ENCODE measurements at places on chromosomes 7 and 10. TPM values are rescaled to one million over a fixed set of nuclear protein-coding genes. Genes with fewer than 3 reads are reported as not detected.
A peak's percentile ranks its signal among the peaks of the same experiment; 100 is the strongest.

DNA sequence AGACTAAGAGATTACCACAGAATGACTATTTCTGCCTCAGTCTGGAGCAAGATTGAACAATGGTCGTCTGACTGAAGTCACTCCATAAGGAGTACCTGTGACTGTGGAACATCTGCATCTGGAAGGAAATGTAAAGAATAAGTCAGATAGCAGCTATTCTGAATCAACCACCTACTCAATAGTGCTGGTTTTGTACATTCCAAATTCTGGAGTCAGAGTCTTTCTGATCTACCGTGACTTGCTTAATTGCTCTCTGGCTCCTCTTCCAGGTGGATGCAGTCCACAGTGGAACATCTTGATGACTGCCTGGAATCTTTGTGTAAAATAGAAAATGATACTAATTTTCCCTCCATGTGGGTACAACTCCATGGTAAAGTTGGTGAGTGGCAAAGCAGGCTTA is 156.3 kb upstream of the SEMA3C start:
- no peak overlapping the region for H3K4me3 ChIP-seq
- H3K4me1 ChIP-seq: no peaks in the 10 kb centered on the region
- DNase-seq: no peak
- no peaks in the 10 kb centered on the region for H3K27me3 ChIP-seq

The RNF148 gene
- 2.2 TPM for total RNA-seq

The ADAM22 gene
- total RNA-seq: 17.6 TPM

The CRTAC1 gene
- 1.2 TPM for total RNA-seq

DNA sequence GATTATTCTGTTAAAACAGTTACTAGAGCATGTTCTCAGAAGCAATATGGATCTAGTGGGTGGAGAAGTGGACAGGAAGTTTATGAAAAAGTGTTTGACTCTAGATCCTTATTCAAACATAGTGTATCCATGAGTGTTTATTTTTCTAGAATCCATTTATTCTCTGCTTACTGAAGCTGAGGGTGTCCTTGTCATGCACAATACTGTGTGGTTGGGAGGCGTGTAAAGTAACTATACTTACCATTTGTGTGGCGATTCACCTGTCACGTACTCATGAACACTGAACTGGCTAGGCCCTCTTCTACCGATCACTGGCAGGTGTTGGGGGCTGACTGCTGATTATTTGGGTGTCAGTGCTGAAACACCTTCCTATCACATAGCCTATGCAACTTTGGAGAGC is 74.0 kb downstream of the POU6F2 start:
- H3K27ac ChIP-seq: no peak overlapping the region
- H3K27me3 ChIP-seq: no peaks in the 10 kb centered on the region
- H3K4me3 ChIP-seq: no peak overlapping the region
- DNase-seq: no peak
- H3K36me3 ChIP-seq: peaks cover 2% of the 10 kb centered on the region
- no peaks in the 10 kb centered on the region for H3K4me1 ChIP-seq

The SYT15 gene
- total RNA-seq: not detected

The KEL gene
- total RNA-seq: 3.6 TPM

DNA sequence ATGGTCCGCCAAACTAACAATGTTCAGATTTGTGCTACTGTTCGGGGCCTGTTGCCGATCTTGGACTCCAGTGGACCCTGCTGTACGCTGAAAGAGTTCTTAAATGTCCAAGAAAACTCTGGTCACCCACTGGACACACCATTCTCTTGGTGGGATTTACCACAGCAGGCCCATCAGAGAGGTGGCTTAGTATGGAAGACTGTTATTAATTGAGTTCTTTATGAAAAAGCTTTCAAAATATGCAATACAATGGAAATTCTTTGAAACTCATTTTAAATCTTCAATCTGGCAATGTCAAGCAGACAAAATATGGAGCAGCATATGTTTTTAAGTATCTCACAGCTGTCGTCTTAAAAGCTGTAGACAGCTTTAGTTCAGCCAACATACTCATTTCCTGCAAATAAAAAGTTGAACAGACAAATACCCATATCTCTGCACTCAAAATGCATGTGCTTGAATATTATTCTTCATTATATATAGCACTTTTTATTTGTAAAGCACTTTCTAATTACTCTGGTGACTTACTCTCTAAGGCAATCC is 37.4 kb upstream of the GRM8 start:
- H3K36me3 ChIP-seq: no peaks in the 10 kb centered on the region
- H3K4me1 ChIP-seq: no peaks in the 10 kb centered on the region
- H3K27me3 ChIP-seq: no peaks in the 10 kb centered on the region
- no peak overlapping the region for H3K27ac ChIP-seq

DNA sequence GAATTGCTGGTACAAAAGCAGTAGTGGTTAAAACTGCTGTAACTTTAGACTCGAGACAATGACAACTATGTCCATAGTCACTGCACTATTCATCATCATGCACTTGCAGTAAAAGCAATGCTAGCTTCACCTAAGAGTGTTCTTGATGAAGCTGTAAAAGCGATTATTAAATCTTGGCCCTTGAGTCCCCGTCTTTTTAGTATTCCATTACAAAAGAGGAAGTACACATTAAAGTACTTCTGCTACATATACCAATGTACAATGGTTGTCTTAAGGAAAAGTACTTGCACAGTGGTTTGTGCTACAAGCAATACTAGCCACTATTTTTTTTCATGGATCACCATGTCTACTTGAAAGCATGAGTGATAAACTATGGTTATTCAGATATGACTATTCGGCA is 78.3 kb downstream of the ATAD1 start:
- H3K27ac ChIP-seq: no peak overlapping the region
- DNase-seq: no peak
- no peaks in the 10 kb centered on the region for H3K27me3 ChIP-seq
- no peak overlapping the region for H3K4me3 ChIP-seq

- no peaks in the 10 kb centered on the region for H3K36me3 ChIP-seq
- DNase-seq: no peak
- H3K27me3 ChIP-seq: no peaks in the 10 kb centered on the region
Observed at GRCh38 chr7:143199040-143199439, 15.8 kb downstream of the TAS2R39 start.

GRCh38 chr10:62587011-62587410 is 212.8 kb downstream of the ZNF365 start:
- H3K36me3 ChIP-seq: no peaks in the 10 kb centered on the region
- H3K4me1 ChIP-seq: no peaks in the 10 kb centered on the region
- H3K27me3 ChIP-seq: no peaks in the 10 kb centered on the region

- no peak for DNase-seq
- no peak overlapping the region for H3K27ac ChIP-seq
- no peaks in the 10 kb centered on the region for H3K4me1 ChIP-seq
- H3K36me3 ChIP-seq: no peaks in the 10 kb centered on the region
- no peak overlapping the region for H3K4me3 ChIP-seq
- no peaks in the 10 kb centered on the region for H3K27me3 ChIP-seq
Observed at GRCh38 chr7:115462301-115463015, 540.6 kb downstream of the MDFIC start.

GRCh38 chr7:149475121-149476045 is 14.5 kb upstream of the ZNF777 start:
- no peak overlapping the region for H3K4me3 ChIP-seq
- peaks cover 4% of the 10 kb centered on the region for H3K4me1 ChIP-seq
- no peak for DNase-seq
- H3K27me3 ChIP-seq: no peaks in the 10 kb centered on the region

- H3K36me3 ChIP-seq: no peaks in the 10 kb centered on the region
- DNase-seq: peak; percentile 58
- peak overlapping the region; percentile 66 for H3K4me3 ChIP-seq
- H3K27ac ChIP-seq: no peak overlapping the region
- H3K27me3 ChIP-seq: peaks cover 75% of the 10 kb centered on the region
Observed at GRCh38 chr7:114084472-114085312, 165.9 kb upstream of the PPP1R3A start.

GRCh38 chr7:93307943-93308342 is 75.8 kb downstream of the VPS50 start:
- no peaks in the 10 kb centered on the region for H3K4me1 ChIP-seq
- no peak overlapping the region for H3K4me3 ChIP-seq

- H3K4me1 ChIP-seq: no peaks in the 10 kb centered on the region
- no peaks in the 10 kb centered on the region for H3K36me3 ChIP-seq
- DNase-seq: no peak
- no peak overlapping the region for H3K27ac ChIP-seq
Observed at GRCh38 chr7:109376576-109376975, 806.9 kb downstream of the DNAJB9 start.

- no peaks in the 10 kb centered on the region for H3K27me3 ChIP-seq
- no peak for DNase-seq
- no peak overlapping the region for H3K27ac ChIP-seq
- H3K4me3 ChIP-seq: peak overlapping the region; percentile 92
- H3K36me3 ChIP-seq: no peaks in the 10 kb centered on the region
Observed at GRCh38 chr10:121926157-121926556, 1.7 kb downstream of the ATE1 start.

The GDF2 gene
- not detected for total RNA-seq

DNA sequence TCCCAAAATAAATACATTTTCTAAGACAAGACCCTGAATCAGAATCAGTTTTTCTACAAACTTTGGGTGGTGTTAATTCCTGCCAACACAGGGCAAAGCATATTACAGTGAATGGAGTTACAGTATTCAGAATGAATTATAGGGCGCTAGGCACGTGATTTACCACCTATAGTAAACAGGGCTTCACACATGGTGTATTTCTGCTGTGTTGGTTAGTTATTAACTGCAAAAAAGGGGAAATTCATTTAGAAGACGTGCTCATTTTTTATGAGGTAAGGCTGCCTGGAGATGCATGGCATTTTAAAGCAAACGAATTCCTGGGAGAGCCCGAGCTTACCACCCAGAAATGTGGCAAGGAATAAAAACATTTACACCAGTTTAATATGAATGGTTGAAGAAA is 393.8 kb downstream of the LRMDA start:
- no peak overlapping the region for H3K27ac ChIP-seq
- no peak overlapping the region for H3K4me3 ChIP-seq
- H3K36me3 ChIP-seq: no peaks in the 10 kb centered on the region
- no peaks in the 10 kb centered on the region for H3K4me1 ChIP-seq
- H3K27me3 ChIP-seq: no peaks in the 10 kb centered on the region
- DNase-seq: no peak

The SPDYE18 gene
- total RNA-seq: not detected

The CXCL12 gene
- 47.3 TPM for total RNA-seq

DNA sequence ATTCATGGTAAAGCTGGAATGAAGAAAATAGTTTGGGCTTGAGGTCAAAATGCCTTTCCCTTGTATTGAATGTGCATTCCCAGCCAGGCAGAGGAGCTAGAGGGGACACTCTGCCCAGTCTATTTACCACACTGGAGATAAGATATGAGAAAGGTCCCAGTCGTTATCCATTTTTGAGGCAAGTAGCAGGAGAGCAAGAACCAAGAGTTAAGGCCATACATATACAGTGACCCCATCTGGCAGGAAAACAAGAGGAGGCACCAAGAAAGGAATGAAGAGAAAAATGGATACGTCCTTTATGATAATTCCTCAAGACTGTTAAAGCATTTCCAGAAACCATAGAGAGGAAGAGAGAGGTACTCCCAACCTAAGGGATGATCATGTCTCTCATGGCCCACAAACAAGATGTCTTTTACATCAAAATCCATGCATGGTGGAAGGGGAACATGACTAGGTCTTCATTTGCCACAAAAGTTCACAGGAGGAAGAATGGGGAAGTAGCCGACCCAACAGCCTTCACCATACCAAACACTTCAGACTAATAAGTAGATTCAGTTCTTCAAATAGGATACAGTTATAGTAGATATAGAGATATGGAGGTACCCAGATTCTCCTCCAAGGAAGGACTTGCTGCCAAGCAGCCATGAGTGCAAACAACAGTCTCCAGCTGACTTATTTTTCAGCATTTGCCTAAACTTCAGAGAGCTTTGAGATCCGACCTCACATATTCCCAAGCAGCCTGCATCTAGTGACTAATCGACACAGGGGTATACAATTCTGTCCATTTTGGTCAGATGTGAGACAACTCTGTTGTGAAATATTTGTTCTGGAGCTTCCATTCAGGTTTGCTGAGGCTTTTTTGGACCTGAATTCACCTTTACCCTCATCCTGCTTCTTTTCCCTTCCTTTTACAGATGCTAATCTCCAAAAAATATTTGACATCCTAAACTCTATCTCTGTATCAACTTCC is 61.1 kb upstream of the CCDC71L start:
- H3K4me1 ChIP-seq: peaks cover 3% of the 10 kb centered on the region
- H3K27me3 ChIP-seq: peaks cover 10% of the 10 kb centered on the region
- H3K36me3 ChIP-seq: no peaks in the 10 kb centered on the region
- no peak for DNase-seq
- no peak overlapping the region for H3K27ac ChIP-seq
- H3K4me3 ChIP-seq: no peak overlapping the region

GRCh38 chr7:151744656-151745638 is 132.0 kb downstream of the PRKAG2 start:
- H3K36me3 ChIP-seq: no peaks in the 10 kb centered on the region
- H3K27me3 ChIP-seq: no peaks in the 10 kb centered on the region
- no peak overlapping the region for H3K27ac ChIP-seq
- DNase-seq: no peak

The PAX4 gene
- total RNA-seq: not detected

DNA sequence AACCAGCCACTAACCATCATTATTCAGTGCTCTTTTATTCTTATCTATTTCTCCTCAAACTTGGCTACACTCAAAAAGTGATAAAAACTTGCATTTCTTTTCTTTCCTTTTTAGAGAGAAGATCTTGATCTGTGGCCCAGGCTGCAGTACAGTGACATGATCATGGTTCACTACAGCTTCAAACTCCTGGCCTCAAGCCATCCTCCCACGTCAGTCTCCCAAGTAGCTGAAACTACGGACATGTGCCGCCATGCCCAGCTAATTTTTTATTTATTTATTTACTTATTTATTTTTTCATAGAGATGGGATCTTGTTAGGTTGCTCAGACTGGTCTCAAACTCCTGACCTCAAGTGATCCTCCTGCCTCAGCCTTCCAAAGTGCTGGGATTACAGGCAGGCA is 24.6 kb upstream of the TMEM248 start:
- no peak overlapping the region for H3K27ac ChIP-seq
- H3K27me3 ChIP-seq: no peaks in the 10 kb centered on the region
- no peaks in the 10 kb centered on the region for H3K4me1 ChIP-seq

The IL2RA gene
- total RNA-seq: not detected

DNA sequence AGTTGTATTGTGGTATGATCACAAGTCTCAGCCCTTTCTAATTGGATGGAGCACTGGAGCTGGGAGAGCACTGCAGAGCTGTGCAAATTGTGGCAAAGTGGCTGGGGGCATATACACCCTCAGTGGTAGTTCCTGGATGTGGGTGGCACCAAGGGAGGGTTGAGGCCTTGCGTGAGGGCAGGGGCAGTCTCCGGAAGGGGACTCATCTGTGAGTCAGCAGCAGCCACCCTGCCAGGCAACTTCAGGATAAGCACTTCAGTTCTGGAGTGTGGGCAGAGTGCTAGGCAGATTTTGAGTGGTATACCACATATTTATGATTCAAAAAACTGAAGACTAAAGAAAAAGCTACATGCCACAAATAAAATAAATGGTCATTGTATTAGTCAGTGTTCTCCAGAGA is 210.5 kb downstream of the ETV1 start:
- DNase-seq: no peak
- peaks cover 24% of the 10 kb centered on the region for H3K4me1 ChIP-seq
- no peak overlapping the region for H3K4me3 ChIP-seq

The STN1 gene
- total RNA-seq: 13.9 TPM
